ENCODE measurements at places on chromosomes 3 and 15.

- DNase-seq, result no peak
Observed at GRCh38 chr15:70271422-70272088, 173.8 kb upstream of the TLE3 start.

GRCh38 chr15:80990955-80991354, 1.3 kb upstream of the MESD start:
- DNase-seq, result no peak

GRCh38 chr3:23594066-23594465, 211.7 kb upstream of the UBE2E1 start:
- DNase-seq, result no peak

DNA sequence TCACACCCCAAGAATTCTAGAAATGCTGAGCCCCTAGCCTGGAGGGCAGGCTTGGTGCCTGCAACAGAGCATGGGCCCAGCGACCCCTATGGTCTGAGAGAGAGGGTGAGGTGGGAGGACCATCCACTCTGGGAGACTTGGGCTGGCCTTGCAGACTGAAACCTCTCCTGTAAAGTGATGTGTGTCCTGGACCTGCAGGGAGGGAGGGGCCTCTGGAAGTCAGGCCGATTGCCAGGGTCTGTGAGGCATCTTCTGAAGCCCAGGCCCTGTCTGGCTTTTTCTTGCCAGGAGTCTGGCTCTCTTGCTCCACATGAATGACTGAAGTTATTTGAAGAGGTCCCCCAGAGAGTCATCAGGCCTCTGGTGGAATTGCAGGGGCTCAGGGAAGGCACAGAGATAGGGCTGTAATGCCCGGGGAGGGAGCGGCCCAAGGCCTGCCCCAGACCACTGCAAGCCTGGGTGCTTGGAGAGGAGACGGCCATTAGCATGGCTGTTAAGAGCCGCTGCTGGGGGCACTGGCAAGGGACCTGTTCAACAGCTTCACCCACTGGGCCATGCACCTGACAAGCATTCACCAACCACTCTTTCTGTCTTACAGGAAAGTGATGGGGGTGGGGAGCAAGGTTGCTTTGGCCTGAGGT, 56.0 kb upstream of the CHRNA7 start:
- DNase-seq, result no peak

DNA sequence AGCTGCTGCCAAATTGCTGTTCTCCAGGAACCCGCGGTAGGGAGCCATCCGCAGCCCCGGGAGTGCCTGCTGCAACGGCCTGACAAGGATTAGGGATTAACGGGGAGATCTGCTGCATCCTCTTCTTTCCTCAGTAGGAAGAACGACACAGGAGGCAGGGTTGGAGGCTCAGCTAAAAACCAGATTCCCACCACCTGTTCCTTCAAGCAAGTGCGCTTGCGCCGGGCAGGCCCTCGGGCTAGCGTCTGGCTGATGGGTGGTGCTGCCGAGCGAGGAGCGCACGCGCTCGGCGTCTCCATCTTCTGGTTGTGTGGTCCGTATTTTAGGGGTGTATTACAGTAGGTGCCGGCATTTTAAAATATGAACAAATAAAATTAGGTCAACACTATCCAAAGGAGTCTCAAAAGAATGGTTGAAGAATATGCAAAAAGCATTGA, 25.4 kb upstream of the SLC25A26 start:
- DNase-seq, result peak; percentile 81

GRCh38 chr15:25807063-25807462, 56.1 kb downstream of the ATP10A start:
- no peak for DNase-seq

All from heart left ventricle (tissue), 16 donors.